ENCODE measurements at places on chromosomes 4 and X. TPM values are rescaled to one million over a fixed set of nuclear protein-coding genes. Genes with fewer than 3 reads are reported as not detected.

XK gene
- total RNA-seq = 8.7 TPM

- DNase-seq = no peak
These were observed 55.0 kb downstream of the PAPSS1 start for GRCh38 chr4:107665001-107665400.

OCRL gene
- total RNA-seq = 9.9 TPM

GRCh38 chrX:86910602-86911311 is 606.8 kb upstream of the KLHL4 start:
- DNase-seq = no peak

MAGEB3 gene
- not detected for total RNA-seq

DNA sequence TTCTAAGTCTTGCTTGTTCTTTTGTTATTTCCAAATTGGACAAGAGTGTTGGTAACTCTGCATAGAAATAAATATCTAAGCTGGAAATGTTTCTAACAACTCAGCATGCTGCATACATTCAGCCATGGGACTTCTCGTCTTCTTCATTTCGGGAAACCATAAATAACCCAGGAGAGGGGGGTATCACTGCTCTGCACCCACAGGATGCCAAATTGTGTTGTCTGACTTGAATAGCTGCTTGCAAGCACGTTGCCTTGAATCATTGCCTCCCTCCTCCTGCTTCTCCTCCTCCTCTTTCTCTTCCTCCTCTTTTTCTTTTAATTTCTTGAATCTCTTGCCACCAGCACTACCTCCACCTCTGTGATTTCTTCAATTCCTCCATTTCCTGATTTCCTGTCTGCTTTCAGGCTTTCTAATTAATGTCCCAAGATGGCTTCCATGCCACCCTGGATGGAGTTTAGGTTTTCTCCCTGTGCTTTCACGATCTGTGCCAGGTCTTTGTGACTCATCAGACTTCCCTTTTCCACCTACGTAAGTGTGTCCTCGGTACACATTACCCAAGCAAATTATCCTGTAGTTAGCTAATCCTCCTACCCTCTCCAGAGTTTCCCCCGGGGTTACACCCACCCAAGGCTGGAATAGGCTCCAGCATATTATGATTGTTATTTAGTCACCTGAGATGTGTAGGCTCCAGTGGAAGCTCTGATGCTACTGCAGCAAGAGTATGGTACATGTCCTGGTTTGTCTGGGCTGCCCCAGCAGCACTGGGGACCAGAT is 122.6 kb upstream of the VCX3B start:
- no peak for DNase-seq

- DNase-seq = no peak
These were observed 1712.5 kb downstream of the C4orf33 start for GRCh38 chr4:130808492-130808891.

Data from left ventricle myocardium superior (tissue), 1 donor.